ENCODE measurements at places on chromosomes 3 and 15.

- DNase-seq: no peak
Measured at GRCh38 chr3:170603770-170604510, 18.1 kb upstream of the SLC7A14 start.

DNA sequence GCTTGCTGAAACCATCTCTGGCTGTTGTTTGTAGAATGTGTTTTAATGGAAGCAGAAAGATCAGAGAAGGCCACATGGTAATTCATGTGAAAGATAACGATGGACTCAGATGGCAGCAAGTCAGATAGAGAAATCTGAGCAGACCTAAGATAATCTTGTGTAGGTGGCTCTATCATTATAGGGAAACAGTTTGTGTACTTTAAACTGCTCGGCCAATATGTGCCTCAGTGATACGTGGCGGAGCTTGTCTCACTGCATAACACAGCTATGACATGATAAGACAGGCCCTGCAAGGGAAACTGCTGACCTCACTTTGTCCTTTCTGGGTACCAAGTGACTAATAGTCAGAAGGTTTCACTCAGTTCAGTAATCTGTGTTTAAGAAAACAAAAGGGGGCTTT is 51.0 kb downstream of the MME start:
- DNase-seq: no peak

DNA sequence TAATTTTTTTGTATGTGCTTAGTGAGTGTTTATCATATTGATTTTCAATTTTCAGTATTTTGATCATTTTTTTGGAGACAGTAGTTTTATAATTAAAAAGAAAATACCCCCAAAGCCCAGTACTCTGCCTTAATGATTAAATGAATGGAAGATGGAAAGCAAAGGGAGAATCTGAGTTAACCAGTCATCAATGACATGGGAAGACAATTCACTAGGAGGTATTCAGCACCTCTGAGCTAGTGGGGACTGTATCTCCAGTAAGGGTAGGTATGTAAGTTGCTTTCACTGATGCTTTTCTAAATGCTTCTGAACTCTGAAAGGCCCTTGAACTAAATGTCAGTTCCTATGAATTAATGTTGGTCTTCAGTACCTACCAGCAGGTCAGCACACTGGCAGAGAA is 590.4 kb upstream of the DPPA4 start:
- DNase-seq: no peak

DNA sequence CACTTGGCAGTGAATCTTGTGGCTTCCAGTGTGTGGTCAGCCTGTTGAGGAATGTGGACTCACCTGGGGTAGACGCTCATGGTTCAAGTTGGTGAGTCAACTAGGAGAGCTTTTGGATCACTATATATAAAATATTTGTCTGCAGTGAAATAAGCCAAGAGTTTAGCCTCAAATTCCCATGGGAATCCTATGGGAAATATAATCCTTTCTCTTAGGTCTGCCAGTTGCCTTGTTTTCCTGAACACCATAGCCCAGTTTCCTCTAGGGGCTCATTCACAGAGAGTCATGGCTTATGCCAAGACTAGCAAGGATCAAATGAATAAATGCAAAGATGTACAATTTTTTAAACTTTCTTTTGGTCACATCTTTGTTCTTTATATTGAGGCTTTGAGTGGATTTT is 100.1 kb upstream of the NPHP3 start:
- no peak for DNase-seq

DNA sequence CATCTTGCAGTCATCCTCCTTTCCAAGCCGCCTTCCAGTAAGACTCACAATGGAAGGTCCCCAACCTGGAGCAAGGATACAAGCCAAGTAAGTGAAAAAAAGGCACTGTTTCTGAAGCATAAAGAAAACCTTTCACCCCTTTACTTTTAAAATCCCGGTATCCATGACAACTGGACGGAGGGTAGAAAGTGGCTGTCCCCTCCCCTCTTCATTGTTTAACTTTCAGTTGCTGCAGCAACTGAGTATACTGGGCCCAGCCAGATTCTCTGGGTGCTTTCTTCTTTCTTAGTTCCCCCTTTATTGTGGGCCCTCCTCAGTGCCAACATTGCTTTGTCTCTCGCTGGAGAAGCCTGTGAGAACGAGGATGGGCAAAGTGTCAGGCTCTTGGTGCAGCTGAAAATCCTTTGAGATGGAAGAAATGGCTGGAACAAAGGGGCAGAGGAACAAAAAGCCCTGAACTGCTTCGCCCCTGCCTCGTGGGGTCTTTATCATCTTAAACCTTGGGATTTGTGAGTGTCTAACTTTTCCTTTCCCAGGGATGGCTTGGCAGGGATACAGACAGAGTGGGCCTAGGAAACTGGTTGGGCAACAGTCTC is 224.0 kb upstream of the RGMA start:
- no peak for DNase-seq

DNA sequence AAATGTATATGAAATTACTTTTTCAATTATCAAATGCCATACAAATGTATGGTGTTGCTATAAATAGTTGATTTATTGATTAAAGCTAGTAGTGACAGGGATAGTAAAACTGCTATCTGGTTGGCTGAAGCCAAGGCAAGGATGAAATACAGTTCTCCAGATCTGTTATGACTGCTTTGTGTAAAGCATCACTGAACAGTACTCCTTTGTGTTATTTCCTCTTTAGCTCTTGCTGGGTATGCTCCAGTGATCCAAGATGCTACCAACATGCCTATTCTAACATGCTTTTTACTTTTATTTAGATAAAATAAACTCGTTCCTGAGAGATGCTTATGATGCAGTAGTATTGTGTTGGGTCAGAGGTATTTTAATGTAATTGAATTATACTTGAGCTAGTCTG is 12.4 kb upstream of the UBR1 start:
- DNase-seq: no peak

DNA sequence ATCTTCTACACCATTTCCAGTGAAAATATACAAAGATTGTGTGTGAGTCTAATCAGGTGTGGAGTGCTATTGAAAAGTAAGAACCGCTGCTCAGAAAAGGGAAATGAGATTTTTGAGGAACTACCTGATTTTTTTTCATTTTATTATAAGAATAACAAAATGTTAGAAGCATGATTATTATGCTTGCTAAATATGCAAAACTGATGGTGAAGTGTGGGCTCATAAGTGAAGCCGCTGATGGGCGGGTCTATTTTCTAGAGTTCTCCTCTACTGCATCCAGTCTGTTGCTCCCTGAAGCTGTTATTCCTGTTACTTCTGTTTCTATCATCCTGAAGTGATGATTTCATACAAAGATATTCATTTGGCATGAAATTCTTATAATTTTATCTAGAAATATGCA is 612.0 kb downstream of the CADM2 start:
- no peak for DNase-seq

DNA sequence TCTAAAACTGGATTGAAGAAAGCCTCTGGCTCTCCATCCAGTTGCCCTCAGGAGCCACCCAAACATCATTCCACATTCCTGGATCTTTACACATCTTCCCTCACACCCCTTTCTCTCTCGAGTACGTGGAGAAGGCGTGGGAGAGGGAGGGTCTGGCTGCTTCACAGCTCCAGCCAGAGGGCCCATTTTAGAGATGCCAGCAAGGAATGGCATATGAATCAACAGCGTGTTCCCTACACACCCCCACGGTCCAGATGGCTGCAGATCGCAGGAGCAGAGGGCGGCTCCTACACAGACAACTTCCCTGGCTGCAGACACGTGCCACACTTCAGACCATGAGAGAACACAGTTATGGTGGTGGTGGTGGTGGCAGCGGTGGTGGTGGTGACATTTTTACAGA is 280.1 kb downstream of the ERC2 start:
- DNase-seq: no peak

DNA sequence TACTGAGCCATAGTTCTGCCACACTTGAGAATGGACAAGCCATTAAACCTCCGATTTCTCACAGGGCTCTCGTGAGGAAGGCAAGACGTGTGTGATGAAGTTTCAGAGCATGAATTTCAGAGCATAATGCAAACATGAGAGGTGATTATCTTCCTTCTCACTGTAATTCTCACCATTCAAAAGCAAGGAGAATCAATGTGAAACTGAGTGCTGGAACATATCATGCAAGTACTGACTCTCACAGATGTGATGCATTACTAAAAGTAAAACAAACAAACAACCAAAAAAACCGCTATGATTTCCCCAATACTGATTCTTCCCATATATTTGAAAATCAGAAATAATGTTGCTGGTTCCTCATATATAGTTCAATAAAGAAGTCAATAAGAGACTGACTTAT is 23.7 kb downstream of the P3H2 start:
- no peak for DNase-seq

DNA sequence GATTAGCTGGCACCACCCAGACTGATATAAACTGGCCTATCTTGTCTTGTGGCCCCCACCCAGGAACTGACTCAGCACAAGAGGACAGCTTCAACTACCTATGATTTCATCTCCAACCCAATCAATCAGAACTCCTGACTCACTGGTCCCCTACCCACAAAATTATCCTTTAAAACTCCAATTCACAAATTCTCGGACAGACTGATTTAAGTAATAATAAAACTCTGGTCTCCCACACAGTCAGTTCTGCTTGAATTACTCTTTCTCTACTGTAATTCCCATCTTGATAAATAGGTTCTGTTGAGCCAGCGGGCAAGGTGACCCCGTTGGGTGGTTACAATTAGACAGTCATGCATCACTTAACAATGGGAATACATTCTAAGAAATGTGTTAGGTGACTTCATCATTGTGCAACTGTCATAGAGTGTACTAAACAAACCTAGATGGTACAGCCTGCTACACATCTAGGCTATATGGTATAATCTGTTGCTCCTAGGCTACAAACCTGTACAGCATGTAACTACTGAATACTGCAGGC is 48.1 kb upstream of the MAP4 start:
- DNase-seq: no peak

- DNase-seq: no peak
Measured at GRCh38 chr3:111627092-111627491, 31.9 kb upstream of the ZBED2 start.

- DNase-seq: no peak
Measured at GRCh38 chr15:73125219-73125618, 73.0 kb downstream of the NEO1 start.

DNA sequence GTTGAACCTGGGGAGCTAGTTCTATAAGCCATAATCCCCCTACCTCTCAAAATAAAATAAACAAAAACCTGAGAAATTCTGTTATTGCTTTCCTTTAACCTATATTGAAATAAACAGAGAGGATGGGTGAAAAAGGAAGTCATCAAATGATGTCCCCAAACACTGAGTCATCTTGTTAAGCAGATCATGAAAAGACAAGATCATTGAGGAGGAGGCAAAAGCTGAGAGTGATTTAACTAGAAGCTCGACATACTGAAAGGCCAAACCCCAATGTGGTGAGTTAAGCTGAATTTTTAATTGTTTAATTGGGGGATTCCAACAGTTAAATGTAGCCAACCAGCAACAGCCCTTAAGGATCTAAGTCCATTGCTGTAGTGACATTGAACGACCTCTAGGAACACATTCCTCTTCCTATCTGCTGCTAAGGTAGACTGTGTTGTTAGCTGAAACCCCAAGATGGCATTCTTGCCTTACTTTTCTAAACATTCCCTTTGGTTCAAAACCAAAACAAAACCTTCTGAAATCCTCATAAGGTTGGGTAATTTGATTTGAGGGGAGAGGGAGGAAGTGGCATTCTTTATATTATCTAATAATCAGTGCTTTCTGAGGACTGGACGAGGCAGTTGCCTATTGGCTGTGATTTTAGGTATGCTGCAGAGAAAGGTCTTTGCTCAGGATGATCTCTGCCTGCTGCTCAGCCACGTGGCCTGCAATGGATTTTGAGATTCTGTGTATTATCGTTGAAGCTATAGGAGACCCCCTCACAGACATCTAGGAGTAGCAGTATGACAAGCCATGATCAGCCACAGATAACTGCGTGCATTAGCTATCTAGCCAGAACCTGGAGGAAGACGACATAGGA is 62.7 kb upstream of the BNIP2 start:
- no peak for DNase-seq

DNA sequence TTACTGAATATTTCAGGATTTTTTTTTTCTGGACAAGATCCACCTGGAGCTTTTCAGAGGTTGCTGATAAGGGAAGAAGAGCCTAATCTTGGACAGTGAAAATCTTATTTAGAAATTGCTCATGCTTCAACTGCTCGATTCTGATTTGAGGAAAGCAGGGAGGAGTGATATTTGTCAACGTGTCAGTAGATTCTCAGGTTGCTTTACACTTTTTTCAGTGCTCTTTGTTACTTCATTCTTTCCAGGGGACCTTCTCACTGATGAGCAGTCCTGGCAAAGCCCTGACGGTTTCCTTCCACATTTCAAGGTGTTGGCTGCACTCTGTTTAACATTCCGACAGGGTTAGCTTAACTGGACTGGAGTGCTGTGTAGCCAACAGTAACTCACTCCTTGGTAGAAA is 24.1 kb upstream of the RARB start:
- DNase-seq: no peak

GRCh38 chr3:190718097-190718496 is 144.4 kb downstream of the GMNC start:
- DNase-seq: no peak

- no peak for DNase-seq
Measured at GRCh38 chr3:81216192-81216591, 545.3 kb downstream of the GBE1 start.

DNA sequence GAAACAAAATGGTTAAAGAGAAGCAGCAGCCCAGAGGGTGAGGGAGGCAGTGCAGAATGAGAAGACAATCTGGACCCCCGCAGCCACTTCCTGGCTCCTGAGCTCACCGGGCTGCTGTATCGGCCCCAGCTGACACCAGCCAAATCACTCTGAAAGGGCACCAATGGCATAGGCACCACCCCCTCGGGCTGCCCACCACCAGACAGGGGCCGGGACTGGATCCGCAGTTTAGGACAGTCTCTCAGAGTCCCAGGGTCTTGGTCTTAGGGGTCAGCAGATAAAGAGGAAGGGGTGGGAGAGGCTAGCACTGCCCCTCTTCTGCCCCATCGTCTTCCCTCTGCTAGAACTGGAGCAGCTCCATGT is 17.9 kb upstream of the EHD4 start:
- DNase-seq: no peak

DNA sequence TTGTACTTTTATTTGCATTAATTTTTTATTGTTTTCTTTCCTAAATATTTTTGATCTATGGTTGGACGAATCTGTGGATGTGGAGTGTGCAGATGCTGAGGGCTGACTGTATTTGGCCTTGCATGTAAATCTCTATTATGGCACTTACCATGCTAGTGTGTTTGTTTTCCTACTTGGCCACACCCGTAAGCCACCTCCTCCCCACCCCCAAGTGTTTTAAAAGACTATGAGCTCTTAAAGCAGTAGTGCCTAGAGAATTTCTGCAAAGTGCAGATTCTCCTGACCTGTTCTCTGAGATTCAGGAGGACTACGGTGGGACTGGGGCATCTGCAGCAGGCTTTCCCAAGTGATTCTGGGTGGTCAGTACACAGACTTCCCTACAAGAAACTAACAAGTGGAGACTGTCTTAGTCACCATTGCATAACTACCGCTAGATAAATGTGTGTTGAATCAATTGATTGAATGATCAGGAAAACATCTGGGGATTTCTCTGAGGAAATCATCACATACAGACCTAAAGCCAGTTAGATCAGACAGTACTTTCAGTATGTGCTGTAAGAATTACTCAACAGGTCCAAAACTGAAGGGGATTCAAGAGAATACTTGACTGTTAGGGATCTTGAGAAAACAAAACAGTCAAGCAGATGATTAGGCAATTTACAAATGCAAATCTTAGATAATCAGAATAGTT is 6.2 kb upstream of the TIPARP start:
- no peak for DNase-seq
